Spinal cord (tissue), 10 donors: ENCODE measurements at places on chromosomes 16 and 17. TPM values are rescaled to one million over a fixed set of nuclear protein-coding genes. Genes with fewer than 3 reads are reported as not detected.

TMC5 gene
- total RNA-seq = 0.20 TPM

GRCh38 chr17:39730095-39730921, at the start of gene MIEN1:
TSS of gene MIEN1 (minus strand) at chr17:39730532. CDS start at chr17:39730495, 37 bp downstream.
- peak; percentile 79 for DNase-seq

GRCh38 chr17:48735062-48735351, 6.5 kb upstream of the HOXB13 start:
- DNase-seq = no peak

DNA sequence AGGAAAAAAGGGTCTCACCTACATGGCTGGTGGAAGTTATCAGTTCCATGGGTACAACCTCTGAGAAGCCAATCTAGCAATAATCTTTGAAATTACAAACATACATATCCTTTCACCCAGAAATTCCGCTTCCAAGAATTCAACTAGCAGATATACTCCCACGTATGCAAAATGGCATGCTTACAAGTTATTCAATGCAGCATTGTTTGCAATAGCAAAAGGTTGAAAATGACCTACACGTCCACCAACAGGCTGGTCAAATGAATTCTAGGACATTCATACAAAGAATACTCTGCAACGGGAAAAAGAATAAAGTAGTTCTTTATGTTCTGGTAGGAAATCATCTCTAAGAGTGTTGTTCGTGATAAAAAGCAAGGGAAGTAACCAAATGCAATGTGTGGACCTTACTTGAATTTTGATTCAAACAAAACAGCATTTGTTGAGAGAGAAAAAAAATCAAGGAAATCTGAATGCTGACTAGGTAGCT, 63.7 kb upstream of the NLK start:
- no peak for DNase-seq

DNA sequence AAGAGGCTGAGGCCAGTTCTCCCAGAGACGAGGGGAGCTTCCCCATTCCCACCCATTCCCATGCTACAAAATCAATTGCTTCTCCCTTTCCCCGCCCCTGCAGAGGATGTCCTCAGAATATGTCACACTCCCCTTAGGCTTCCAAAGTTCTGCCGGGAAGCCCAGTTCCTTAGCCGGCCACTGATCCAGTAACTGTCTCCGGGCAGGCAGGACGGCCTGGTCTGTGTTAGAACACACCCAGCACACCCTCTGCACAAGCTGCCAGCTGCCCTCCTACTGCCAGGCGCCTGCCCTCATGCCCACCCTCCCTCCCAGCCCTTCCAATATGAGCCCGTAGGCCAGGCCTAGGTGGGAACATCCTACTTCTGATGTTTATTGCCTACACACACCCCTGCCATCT, 31.1 kb downstream of the SGSM2 start:
- no peak for DNase-seq

TRAP1 gene
- 68.4 TPM for total RNA-seq

DNA sequence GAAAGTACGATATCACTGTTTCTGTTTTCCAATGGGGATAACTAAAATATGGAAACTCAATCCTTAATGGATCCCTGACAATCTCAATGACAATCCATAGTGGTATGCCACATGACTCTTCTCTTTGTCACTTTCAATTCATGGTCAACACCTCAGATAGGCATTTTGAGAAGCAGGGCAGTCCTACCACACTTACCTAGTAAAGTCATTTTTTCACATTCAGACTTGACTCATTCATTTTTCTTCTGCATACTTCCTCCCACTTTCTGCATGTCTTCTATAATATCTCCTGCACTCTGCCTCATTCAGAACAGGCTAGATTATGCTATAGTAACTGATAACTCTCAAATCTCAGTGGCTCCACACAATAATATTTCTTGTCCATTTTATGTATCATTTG, 117.5 kb downstream of the FTO start:
- no peak for DNase-seq

DNA sequence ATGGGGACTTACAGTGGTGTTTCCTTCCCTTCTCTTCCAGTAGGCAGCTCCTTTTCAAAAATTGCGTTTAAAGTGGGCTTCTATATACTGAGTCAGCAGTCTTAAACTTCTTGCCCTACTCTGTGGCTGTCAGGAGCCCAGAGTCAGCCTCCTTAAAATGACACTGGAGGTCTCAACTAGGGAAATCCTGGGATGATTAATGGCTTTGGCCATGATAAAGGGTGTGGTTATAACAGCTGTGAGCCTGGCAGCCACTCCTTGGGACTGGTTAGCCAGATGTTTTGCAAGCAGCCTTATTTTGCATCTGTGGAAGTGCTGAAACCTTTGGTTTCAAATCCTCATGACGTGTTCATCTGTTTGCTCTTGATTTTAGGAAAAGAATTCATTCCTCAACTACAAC, 25.0 kb downstream of the TAC4 start:
- no peak for DNase-seq

DNA sequence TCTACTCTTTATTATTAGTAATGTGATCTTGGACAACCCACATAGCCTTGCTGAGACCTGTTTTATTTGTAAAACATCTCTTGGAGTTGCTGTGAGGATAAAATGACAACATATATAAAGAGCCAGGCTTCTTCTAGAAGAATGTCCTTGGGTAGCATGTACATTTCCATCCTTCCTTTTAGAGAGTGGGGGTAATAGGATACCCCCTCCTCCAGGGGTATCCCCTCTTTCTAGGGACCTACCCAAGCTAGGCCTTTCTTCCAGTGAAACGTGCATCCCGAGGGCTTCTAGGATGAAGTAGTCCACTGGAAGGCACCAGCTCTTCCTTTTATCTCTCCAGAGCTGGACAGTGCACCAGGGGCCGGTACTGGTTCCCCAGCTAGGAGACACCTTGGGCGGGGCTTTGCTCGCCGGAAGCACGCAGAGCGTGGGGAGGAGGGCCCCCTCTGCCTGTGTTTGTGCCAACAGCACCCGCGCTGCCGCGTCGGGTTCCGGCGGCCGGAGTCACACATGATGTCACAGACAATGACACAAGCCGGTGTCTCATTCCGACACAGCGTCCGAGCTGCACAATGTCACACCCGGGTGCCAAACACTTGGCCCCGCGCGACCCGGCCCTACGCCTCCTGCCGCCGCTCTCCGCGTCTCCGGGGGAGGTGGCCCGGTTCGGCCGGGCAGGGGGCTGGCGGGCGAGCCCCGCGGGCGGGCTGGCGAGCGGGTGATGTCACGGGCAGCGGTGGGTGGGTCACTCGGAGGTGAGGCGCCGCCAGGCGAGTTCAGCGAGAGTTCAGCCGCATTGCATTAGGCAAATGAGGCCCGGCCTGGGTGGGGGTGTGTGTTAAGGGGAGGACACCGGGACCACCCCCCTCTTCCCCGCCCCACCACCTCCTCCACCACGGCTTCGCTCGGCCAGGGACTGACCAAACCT, 23.4 kb downstream of the GJD3 start:
- DNase-seq = no peak

WNT9B gene
- total RNA-seq = 0.99 TPM

DNA sequence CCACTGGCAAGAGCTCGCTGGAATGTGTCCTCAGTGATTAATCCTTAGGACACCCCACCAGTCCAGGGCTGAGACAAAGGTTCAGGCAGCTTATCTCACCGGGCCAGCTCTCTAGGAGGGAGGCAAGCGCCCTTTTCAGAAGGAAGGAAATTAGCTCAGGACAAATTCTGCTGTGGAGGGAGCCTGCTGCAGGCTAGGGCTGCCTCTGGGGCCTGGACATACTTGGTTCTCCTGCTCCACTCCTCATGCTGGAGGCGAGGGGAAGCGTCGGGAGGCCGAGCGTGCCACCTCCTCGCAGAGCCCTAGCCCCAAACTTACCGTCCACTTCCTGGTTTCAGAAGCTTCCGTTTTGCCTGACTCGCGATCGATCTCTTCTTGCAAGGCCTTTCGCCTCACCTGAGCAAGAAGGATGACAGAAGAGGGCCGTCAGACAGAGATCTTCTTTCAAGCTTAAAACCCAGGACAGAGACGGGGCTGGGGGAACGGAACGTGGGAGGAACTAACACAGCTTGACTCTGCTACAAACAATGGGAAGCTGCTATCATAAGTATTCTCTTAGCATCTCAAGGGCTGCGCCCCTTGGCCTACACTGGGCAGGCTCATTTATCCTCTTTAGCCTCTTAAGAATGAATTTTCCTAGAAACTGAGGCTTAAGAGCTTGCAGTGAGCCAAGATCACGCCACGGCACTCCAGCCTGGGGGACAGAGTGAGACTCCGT, 7.7 kb downstream of the KNOP1 start:
- DNase-seq = no peak

HMOX2 gene
- 64.5 TPM for total RNA-seq

GRCh38 chr16:7270006-7270405, 62.6 kb upstream of the RBFOX1 start:
- DNase-seq = no peak

DNA sequence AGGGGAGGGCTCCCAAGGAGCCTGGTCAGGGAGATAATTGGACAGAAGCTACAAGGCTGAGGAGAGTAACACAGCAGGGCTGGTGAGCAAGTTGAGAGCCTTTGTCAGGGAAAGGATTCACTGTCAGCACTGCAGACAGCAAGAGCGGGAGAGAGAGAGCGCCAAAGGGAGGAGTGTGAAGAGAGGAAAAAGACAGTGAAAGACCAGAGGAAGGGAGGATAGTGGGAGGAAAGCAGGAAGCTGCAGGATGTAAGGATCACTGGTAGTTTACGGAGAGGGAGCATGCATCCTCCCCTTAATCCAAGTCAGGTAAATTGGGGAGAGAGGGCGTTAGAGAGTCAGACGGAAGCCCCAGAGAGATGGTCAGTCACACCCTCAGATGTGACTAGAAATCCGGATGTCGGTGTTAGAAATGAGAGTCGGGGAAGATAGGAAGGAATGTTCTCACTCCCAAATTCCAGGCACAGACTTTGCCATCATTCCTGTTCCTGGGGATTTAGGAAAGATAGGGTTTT, 13.8 kb upstream of the SPOP start:
- no peak for DNase-seq

GRCh38 chr16:67429799-67430503, 970 bp upstream of the HSD11B2 start:
- no peak for DNase-seq

CACNA1G gene
- total RNA-seq = 10.6 TPM

DNA sequence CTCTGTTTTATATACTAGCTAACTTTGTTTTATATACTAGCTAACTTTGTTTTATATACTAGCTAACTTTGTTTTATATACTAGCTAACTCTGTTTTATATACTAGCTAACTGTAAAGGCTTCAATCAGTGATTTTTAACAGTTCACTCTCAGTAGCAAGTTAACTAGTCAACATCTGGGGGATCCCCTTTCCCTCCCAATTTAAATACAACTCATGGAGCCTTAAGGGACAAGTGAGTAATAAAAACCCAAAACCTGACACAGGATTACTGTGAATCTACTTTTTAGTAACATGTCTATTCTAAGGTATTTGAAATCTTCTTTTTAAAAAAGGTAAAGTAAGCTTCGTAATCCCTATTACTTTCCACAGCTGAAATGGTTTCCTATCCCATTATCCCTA, 32.2 kb downstream of the FAM222B start:
- no peak for DNase-seq

TMC7 gene
- total RNA-seq = 3.1 TPM

DNA sequence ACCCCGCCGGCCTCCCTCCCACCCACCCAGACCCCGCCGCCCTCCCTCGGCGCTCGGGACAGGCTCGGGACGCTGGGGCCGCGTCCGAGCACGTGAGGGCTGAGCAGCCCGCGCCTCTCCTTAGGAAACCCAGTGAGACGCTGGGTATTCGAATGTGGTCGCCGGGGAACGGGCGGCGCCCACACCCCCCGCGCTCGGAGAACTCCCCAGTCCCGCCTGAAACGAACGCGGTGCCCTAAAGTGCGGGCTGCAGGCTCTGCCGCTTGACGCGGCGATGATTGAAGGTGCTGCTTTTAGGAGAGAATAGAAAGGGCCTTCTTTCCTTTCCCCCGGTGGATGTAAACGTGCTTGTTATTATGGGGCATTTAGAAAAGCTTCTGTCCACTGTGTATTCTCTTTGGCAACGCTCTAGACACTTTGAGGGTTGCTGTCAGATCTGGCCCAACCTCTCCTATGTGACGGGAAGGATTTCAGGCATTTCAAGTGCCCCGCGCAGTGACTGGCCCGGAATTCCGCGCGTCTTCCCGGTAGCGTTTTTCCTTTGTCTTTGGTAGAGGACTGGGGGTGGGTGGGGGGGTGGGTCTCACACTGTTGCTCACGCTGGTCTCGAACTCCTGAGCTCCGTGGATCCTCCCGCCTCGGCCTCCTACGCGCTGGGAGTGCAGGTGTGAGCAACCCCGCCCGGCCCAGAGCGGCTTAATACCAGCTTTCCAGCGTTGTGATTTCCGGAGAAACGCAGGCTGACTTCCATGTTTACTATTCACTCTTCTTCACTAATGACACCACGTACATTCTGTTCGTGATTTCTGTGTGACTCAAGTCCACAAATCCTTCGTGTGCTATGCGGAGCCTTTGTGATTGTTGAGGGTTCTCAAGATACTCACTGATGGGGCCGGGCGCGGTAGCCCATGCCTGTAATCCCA, 21.8 kb upstream of the FOXK2 start:
- DNase-seq = no peak

- DNase-seq = no peak
Observed at GRCh38 chr16:84255050-84255810, 15.4 kb upstream of the KCNG4 start.

DNA sequence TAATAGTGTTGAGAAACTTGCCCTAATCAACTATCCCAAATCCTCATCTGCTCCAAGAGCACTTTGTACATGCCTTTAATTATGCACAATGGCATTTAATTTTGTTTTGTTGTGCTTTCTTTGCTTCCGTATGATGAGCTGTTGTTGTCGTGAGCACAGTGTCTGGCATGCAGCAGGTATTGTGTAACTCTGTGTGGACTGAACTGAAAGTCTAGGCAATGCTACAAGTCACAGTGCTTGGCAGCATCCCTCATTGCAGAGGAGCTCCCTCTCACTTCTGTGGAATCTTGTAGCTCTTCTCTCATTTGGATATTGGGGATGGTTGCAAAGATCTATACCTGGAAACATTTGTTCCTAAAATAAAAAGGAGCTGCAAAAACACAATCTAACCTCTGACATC, 502.2 kb upstream of the CA10 start:
- no peak for DNase-seq

TMEM208 gene
- total RNA-seq = 18.8 TPM

DNA sequence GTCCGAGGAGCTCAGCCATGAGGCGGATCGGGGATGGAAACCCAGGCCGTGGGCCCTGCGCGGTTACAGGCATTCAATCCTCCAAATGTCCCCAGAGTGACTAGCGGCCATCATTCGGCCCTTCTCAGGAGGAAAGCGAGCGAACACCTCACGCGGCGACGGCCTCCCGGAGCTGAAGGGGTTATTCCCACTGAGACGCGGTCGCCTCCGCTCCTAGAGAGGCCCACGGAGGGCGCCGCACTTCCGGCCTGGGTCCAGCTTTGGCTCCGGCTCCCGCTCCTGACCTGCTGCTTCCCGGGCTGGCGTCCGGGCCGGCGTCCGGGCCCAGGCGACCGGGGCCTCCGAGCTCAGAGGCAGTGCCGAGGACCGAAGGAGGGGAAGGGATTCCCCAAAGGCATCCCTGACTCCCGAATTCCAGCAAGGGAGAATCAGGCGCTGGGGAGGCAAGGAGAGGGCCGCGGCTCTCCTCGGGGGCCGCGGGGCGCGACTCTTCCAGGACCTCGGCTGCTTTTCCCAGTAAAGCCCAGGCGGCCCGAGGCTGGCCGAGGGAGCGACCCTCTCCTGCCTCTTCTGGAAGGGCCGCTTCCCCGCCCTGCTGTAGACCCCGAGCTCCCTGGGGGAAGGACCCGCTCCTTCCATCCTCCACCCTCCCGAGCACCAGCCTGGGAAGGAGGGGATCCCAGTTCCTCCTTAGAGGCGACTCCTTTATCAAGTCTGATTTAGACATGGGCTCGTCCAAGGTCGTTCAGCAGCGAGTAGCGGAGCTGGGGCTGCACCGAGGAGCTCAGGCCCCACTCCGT, 18.6 kb upstream of the ZNF629 start:
- DNase-seq = peak; percentile 93

LRRC59 gene
- total RNA-seq = 45.7 TPM

EVI2A gene
- total RNA-seq = 20.4 TPM
